Cardiac muscle cell (in vitro differentiated cells and primary cell): ENCODE measurements at places on chromosomes 4 and X. TPM values are rescaled to one million over a fixed set of nuclear protein-coding genes. Genes with fewer than 3 reads are reported as not detected.

The NPY5R gene
- total RNA-seq = 6.9 and 9.7 TPM in 2 replicates

The FREM3 gene
- total RNA-seq = not detected in 2 replicates

The AFP gene
- total RNA-seq = 0.67 and 0.77 TPM in 2 replicates

The CT47C1 gene
- not detected in 2 replicates for total RNA-seq

DNA sequence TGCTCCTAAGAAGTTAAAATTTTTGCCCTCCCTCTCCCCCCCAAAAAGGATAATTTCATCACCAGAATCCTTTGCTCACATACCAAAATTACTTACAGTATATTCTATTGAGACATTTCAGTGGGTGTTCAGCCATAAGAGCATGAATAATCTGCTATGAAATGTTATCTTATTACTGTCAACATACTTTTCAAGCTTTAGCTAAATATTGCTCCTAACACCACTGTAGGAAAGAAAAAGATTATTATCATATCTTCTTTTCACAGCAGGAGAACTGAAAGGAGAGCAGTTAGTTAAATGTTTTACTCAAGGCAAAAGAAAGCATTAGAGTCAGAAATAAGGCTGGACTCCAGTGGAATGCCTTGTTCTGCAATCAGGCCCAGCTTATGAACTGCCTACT lies 231.0 kb upstream of the GYPA start:
- no peaks in the 10 kb centered on the region for H3K36me3 ChIP-seq
- no peaks in the 10 kb centered on the region for H3K27me3 ChIP-seq
- DNase-seq = no peak
- H3K4me1 ChIP-seq = peaks cover 8% of the 10 kb centered on the region

DNA sequence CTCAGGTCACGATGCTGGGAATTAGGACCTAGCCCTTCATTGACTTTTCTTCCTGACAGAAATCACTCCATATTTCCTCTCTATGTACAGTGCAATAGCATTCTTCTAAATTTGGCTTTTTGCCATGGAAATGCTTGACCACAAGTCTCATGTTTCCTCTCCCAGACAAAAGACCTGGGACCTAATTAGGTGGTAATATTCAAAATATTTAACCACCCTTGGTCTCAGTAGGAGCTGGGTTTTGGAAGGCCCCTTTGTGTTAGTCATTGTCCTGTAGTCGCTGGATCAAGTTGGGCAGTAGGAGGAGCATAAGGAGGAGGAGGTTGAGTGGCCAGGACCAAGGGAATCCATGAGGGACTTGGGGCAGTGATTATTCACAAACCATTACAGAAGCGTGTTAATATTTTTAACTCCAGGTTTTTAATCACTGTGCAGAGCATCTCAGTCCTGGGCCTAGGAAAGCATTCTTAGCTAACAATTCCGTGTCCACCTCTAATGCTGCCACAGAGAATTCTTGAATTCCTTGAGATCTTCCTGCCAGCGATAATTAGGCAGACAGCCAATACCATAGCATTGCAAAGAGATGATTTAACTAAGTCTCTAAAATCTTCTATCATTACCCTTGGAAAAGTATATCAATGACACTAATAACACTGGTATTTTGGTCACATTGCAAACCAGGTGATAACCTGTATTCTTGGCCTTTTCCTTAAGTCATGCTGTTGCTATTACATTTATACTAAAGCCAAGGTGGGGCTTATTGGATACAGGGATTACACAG lies 25.0 kb upstream of the SHROOM4 start:
- no peaks in the 10 kb centered on the region for H3K36me3 ChIP-seq
- no peak overlapping the region for H3K4me3 ChIP-seq
- H3K27ac ChIP-seq = no peak overlapping the region
- no peaks in the 10 kb centered on the region for H3K4me1 ChIP-seq

DNA sequence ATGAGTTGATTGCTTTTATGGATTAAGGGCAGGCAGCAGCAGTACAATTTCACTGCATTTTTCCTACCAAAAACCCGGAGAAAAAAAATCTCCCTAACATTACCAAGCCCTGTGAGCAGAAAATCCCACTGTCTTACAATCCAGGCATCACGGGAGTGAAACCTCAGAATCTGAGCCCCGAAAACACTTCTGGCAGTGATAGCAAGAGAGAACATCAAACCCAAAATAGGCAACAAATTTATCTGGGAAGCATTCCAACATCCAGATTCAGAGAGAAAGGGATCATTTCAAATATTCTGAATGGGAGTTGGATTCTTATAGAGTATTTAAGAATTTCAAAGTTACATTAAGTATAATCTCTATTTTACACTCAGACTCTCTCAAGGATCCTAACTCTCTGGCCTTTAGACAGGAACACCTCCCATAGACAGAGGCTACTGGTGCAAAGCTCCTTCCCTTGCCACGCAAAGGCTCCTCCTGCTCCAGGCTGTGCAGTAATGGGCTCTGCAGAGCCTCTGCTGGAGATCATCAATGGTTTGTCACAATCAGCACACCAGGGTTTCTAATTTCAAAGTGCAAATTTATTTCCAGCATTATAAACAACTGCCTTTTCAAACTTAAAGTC lies 256.9 kb downstream of the PARM1 start:
- peak; percentile 23 for DNase-seq
- H3K4me1 ChIP-seq = peaks cover 11% of the 10 kb centered on the region
- H3K36me3 ChIP-seq = no peaks in the 10 kb centered on the region
- H3K4me3 ChIP-seq = no peak overlapping the region
- no peaks in the 10 kb centered on the region for H3K27me3 ChIP-seq
- no peak overlapping the region for H3K27ac ChIP-seq

- H3K4me1 ChIP-seq = no peaks in the 10 kb centered on the region
- H3K27me3 ChIP-seq = no peaks in the 10 kb centered on the region
- no peak for DNase-seq
- peaks cover 16% of the 10 kb centered on the region for H3K36me3 ChIP-seq
Observed at GRCh38 chr4:8472158-8472688, 31.6 kb downstream of the TRMT44 start.

DNA sequence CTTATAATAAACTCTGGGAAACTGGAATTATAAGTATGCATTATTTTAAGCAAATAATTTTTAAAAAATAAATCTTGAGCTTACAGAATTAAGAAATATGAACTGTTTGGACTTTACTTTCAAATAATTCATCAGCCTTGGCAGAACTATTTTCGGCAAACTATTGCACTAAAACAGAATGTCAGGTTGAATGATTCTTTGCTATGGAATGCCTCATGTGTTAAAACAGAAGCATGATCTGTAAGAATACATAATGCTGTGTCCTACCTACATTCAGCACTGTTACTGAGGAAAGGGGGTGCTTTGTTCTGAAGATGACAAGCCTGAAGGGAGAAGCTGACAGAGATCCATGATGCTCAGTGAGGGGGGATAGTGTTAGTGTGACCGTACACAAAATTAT lies 55.6 kb upstream of the EXOC1L start:
- no peak for DNase-seq
- H3K36me3 ChIP-seq = no peaks in the 10 kb centered on the region
- H3K27me3 ChIP-seq = no peaks in the 10 kb centered on the region
- H3K4me1 ChIP-seq = no peaks in the 10 kb centered on the region
- H3K27ac ChIP-seq = no peak overlapping the region
- H3K4me3 ChIP-seq = no peak overlapping the region

DNA sequence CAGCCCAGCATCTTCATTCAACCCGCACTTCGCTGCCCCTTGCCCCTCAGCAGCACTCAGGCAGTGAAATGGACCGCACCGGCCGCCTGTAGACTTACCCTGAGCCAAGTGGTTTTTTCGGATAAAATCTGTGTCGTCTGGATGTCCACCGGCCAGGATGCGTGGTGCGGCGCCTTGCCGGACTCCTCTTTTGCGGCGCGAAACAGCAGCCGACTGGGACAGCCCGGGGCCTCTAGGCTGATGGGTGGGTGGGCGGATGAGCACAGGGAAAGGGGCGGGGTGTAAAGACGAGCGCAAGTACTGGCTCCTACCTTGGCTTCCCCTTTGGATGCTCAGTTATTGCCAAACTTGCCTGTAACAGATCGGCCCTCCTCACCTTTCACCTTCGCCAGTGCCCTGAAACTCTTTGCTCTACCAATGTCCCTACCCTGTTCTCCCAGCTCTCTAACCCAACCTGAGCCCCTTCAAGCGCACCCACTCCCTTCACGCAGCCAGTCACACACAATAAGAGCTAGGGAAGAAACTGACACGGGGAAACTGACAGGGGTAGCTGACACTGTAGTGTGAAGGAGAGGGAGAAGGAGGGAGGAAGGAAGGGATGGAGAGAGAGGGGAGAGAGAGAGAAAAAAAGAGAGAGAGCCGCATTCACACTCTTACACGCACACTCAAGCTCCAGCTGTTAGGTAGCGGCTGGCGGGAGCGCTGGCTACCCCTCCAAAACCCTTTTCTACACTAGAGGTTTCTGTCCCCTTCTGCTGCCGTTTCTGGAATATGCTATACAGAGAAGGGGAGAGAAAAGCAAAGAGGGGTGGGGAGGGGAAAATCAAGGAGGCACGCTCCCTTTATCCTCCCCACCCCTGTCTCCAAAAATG lies 559 bp downstream of the TRPC5 start:
- H3K36me3 ChIP-seq = no peaks in the 10 kb centered on the region
- H3K4me3 ChIP-seq = peak overlapping the region; percentile 35
- peak; percentile 12 for DNase-seq
- no peak overlapping the region for H3K27ac ChIP-seq
- H3K27me3 ChIP-seq = peaks cover 89% of the 10 kb centered on the region
- no peaks in the 10 kb centered on the region for H3K4me1 ChIP-seq

DNA sequence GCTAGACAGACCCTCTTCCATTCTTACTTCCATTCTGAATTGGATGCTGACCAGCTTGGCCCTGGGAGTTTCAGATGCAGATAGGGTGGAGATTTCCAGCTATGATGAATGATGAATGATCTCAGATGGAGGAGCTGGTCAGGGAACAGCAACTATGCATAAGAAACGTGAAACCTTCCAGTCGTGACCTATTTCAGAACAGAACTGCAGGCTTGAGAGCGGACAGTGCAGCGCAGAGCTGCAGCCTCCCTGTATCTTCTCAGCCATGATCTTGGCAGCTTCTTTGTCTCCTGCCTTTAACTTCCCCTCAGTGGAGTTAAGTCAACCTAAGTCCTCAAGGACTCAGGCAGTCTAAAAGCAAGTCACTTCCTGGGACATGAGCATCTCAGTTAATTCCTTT lies 43.3 kb upstream of the HAND2 start:
- no peak overlapping the region for H3K27ac ChIP-seq
- no peak for DNase-seq
- H3K4me1 ChIP-seq = no peaks in the 10 kb centered on the region
- no peaks in the 10 kb centered on the region for H3K36me3 ChIP-seq
- no peak overlapping the region for H3K4me3 ChIP-seq

- no peak for DNase-seq
- H3K4me1 ChIP-seq = no peaks in the 10 kb centered on the region
- H3K27me3 ChIP-seq = no peaks in the 10 kb centered on the region
- no peak overlapping the region for H3K4me3 ChIP-seq
Observed at GRCh38 chrX:30688641-30689040, 35.4 kb downstream of the GK start.

DNA sequence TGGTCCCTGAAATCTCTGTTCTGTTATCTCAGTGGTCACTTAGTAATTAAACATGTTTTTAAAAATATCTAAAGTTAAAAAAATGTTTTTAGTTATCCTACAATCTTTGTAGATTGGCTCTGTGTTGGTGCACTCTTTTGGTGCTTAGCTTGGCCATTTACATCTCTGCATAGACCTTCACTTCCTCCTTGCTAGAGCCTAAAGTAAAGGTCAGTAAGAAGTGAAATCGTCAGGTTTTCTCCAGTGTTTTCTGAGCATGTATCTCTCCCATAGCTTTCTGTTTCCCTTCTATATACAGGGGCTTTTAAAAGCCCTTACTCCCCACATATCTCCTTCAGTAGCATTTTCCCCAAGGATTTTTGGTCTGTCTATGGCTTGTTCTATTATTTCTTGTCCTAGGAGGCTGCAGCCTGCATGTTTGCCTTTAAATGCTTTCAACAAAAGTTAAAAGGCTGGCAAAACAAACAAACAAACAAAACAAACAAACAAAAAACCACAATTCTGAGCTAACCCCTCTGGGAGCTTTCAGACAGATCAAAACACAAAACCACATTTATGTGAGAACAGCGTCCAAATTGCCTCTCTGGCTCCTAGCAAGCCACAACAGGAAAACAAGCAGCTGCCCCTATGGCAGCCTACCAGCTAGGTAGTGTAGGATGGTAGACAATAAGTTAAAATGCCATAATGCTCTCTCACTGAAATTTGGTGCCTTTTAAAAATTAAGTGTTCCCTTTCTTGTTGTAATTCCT lies 27.3 kb upstream of the GPRASP2 start:
- no peaks in the 10 kb centered on the region for H3K27me3 ChIP-seq
- H3K27ac ChIP-seq = no peak overlapping the region
- H3K4me3 ChIP-seq = no peak overlapping the region
- DNase-seq = no peak
- no peaks in the 10 kb centered on the region for H3K4me1 ChIP-seq

- H3K4me1 ChIP-seq = no peaks in the 10 kb centered on the region
- no peak overlapping the region for H3K27ac ChIP-seq
- H3K36me3 ChIP-seq = no peaks in the 10 kb centered on the region
- no peaks in the 10 kb centered on the region for H3K27me3 ChIP-seq
- DNase-seq = no peak
- H3K4me3 ChIP-seq = no peak overlapping the region
Observed at GRCh38 chrX:150081076-150081475, 142.8 kb upstream of the EOLA2 start.

- no peaks in the 10 kb centered on the region for H3K4me1 ChIP-seq
- no peaks in the 10 kb centered on the region for H3K27me3 ChIP-seq
- no peak overlapping the region for H3K4me3 ChIP-seq
- H3K36me3 ChIP-seq = no peaks in the 10 kb centered on the region
- H3K27ac ChIP-seq = no peak overlapping the region
- no peak for DNase-seq
Observed at GRCh38 chr4:6373541-6374410, 98.6 kb downstream of the PPP2R2C start.

GRCh38 chr4:173932701-173933100 lies 350.8 kb downstream of the FBXO8 start:
- no peaks in the 10 kb centered on the region for H3K36me3 ChIP-seq
- no peak for DNase-seq
- H3K27ac ChIP-seq = peak overlapping the region; percentile 7
- no peaks in the 10 kb centered on the region for H3K27me3 ChIP-seq

DNA sequence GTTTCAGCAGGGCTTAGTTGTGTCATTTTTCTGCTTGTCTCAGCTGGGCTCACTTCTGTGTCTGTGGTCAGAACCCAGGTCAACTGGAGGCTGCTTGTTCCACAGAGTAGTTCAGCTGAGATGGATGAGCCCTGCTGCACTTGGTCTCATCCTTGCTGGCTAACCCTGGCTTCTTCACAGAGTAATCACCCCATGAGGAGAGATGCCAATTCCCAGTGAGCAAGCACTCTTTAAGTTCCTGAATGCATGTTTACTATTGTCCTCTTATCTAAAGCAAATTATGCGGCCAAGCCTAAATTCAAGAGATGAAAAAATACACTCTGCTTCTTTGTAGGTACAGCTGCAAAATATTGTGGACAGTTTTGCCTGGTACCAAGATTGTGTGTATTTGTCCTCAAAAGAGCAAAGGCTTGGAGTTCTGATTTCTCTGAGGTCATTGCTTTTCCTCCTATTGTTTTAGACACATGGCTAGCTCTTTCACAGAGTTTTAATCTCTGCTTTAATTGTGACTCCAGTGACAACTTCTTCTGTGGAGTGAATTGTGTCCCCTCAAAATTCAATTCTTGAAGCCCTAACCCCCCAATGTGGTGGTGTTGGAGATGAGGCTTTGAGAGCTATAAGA lies 236.6 kb upstream of the ANKRD50 start:
- no peaks in the 10 kb centered on the region for H3K4me1 ChIP-seq
- no peak overlapping the region for H3K27ac ChIP-seq
- no peaks in the 10 kb centered on the region for H3K36me3 ChIP-seq
- no peaks in the 10 kb centered on the region for H3K27me3 ChIP-seq
- H3K4me3 ChIP-seq = no peak overlapping the region
- peak; percentile 66 for DNase-seq
